ENCODE measurements at places on chromosomes 5 and 9.

DNA sequence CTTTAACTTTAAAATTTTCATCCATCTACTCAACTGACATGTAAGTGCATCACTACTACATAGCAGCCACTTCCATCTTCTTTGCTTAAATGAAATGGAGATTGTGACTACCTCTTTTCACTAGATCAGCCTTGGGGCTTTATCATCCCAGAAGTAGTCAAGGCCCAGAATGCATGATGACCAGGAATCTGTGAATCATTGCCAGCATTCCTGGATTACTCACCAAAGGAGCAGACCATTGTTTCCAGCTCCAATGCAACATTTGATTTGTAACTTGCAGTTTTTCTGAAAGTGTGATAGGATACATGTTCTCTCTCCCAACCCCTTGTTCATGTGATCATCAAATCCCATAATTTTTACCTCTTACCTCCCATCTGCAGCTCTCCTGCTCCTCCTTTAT is 65.1 kb downstream of the PLPPR1 start:
- DNase-seq, result no peak

- no peak for DNase-seq
These were observed 41.0 kb upstream of the MTAP start for GRCh38 chr9:21761309-21761901.

DNA sequence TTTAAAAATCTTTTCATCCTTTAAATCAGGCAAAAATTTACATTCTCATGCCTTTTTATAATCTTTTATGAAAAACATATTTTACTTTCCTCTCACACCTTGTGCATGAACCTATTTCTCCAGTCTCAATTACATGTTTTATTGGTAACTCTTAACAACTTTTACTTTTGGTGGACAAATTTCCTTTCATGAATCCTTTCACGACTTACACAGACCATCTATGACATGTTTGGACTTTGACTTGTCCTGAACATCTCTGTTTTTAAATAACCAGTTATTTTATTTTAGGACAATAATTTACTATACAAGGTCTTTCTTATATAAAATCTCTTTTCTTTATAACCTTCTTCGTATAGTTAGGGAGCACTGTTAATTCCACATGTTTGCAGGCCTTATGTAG is 26.5 kb upstream of the MTMR12 start:
- no peak for DNase-seq

DNA sequence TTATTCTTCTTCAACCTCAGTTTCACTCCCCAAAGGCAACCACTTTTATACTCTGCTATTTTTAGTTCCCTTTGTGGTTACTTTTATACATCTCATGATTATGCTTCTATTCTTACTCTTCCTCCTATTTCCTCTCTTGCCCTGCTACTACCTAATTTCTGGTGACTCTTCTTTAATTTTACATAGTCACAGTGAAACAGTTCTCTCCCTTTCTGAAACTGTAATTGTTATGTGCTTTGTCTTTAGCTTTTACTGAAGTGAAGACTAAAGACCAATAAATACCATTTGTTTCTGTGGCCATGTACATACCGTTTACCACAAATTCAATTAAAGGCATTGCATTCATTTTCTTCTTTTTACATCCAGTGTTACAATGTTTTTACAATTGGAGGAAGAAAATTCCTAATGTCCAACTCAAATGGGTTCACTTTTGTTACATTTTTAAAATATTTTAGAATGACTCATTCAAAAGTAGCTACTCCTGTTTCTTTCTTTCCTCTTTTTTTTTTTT is 410.6 kb downstream of the PSAT1 start:
- DNase-seq, result no peak

DNA sequence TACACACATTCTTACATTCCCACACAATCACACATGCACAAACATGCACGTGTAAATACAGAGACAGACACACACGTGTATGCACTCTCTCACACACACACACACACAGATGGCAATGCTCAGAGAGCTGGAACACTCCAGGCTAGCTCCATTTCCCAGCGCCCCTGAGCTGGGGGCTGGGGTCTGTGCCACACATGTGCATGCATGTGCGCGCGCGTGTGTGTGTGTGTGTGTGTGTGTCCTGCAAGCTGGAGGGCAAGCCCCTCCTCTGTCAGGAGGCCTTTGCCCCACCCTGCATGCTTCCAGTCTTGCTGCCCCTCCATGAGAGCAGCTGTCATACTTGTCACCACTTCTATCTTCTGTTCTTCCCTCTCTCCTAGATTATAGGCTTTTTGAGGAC is 16.6 kb upstream of the S1PR3 start:
- peak; percentile 24 for DNase-seq

GRCh38 chr5:9861666-9862256 is 231.6 kb upstream of the TAS2R1 start:
- DNase-seq, result no peak
